ENCODE measurements at places on chromosomes 2 and 18. TPM values are rescaled to one million over a fixed set of nuclear protein-coding genes. Genes with fewer than 3 reads are reported as not detected.
A peak's percentile ranks its signal among the peaks of the same experiment; 100 is the strongest.

- DNase-seq, result no peak
Observed at GRCh38 chr2:148817210-148817708, 57.8 kb upstream of the KIF5C start.

DNA sequence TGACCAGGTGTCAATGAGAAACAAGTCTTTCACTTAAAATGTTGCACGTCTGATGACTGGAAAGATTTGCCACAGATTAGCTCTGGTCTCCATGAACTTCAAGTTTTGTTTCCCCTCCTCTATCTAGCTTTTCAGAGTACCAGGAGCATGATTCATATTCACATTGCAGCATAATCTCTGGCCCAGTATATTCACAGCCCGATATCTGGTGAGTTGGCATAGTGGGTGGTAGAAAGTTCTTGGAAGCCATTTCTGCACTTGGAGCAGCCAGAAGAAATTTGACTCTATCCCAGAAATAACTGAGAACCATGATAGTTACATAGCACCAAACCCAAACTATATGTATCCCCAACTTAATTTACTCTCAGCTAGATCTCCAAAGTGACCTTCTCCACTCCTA, 503.9 kb downstream of the PID1 start:
- DNase-seq, result no peak

GRCh38 chr2:119260646-119261492, 37.2 kb downstream of the STEAP3 start:
- no peak for DNase-seq

- no peak for DNase-seq
Observed at GRCh38 chr2:237557633-237558015, 8.8 kb upstream of the PRLH start.

GRCh38 chr2:189836644-189837043, 52.4 kb downstream of the PMS1 start:
- DNase-seq, result peak; percentile 11

DNA sequence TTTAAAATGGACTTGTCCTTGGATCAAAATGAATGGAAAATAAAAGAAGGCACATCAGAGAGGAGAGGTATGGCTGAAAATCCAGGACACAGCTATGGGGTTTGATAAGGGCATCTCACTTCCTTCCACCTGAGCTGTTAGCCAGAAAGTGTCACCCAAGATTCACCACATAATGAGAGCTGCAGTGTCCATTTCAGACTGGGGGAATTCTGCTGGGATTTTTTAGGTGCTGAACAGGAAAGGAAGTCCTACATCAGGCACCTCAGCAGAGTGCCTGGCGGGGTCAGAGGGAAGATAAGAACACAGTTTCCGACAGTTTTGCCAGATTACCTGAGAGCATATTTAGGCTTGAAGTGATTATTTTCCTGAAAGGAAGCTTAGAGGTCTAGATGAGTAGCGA, 187.6 kb upstream of the HNMT start:
- DNase-seq, result no peak

DNA sequence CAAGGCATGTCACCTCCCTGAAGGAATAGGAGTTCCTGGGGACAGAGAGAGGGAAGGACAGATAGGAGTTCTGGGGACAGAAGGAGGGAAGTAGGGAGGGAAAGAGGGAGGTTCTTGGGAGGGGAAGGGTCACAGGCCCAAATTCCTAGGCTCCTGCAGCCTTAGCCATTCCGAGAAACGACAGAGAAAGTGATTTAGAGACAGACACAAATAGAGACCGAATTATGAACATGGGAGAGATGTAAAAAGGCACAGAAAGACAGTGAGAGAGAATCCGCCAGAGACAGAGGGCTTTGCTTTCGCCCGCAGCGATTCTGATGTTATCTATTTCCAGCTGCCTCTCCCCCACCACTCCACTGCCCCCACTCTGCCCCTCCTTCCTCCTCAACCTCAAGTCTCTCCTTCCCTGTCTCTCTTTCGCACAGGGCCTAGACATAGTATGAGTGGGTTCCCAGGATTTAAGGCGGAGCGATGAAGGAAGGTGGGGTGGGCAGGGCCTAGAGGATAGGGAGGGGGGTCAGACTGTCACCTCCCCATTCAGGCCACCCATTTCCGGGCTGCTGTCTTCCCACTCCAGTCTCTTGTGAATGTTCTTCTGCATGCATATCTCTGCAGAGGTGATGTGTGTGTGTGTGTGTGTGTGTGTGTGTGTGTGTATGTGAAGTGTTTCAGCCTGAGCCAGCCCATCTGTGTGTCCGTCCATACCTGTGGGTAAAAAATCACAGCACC, 3.3 kb upstream of the WNT6 start:
- DNase-seq, result no peak

GKN1 gene
- not detected for polyA plus RNA-seq

DNA sequence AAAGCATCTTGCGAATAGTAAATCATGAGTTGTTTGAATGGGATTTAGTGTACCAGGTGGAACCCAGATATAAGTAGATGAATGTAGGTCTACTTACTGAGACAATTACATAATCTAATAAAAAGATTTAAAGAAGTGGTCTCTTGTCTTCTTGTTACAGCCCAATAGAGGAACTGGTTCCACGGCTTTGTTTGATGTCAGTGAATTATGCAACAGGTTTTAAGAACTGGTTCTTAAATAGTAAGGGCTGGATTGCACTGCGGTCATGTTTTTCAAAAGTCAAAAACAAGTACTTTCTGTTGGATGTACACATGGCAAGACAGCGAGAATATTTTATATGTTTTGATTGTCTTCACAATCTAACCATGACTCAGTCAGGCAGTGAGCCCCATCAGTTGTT, 15.4 kb upstream of the SLC9A2 start:
- DNase-seq, result no peak

TUBA3E gene
- polyA plus RNA-seq, result not detected

CAVIN2 gene
- polyA plus RNA-seq, result 106 TPM

CRYBA2 gene
- polyA plus RNA-seq, result not detected

DNA sequence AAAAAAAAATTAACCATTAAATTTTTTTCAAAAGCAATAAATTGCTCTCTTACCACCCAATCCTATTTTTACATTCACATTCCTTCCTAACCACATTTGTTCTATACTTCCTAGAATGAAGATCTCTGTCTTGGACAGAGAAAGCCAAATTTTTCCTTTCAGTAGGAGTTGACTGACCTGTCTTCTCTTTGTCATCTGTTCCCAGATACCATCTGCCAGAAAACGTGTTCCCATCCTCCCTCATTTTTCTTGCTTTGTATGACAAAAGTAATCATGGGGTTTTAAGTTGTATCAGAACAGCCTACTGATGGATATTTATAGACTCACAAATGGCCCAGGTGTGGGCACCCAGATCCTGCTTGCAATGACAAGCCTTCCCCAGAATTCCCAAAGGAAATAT, 182.1 kb downstream of the CYP26B1 start:
- no peak for DNase-seq

DNA sequence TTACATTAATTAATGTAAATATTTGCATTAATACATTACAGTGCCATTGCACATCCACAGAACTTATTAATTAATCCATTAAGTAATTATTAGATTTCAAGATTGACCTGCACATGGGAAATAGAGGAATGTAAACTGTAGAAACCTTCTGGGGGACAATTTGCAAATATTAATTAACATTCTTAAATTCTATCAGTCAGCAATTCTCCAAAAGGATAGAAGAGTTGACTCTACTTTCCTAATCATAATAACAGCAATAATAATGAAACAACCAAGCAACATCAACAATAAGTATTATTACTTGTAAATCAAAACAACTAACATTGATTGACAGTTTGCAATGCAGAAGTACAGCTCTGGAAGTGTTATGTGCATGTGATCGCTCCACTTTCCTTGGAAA, 281.6 kb upstream of the CRIM1 start:
- no peak for DNase-seq

DNA sequence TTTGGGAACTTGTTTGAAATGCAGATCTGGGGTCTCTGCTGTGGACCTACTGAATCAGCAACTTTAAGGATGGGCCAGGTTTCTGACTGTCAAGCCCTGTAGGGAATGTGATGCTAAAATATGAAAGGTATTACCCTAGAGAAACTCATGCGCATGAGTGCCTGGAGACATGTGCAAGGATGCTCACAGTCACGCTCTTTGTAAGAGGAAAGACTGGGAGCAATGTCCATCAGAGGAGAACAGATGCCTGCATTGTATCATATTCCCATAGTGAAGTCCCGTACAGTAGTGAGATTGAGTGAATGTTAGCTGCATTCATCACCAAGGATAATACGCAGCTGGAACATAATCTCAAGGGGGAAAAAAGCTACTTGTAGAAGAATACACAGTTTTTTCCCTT, 14.1 kb downstream of the ZNF407 start:
- no peak for DNase-seq

ZNF514 gene
- polyA plus RNA-seq, result 35.1 TPM

- no peak for DNase-seq
Observed at GRCh38 chr2:162025121-162025911, 48.7 kb downstream of the DPP4 start.

DNA sequence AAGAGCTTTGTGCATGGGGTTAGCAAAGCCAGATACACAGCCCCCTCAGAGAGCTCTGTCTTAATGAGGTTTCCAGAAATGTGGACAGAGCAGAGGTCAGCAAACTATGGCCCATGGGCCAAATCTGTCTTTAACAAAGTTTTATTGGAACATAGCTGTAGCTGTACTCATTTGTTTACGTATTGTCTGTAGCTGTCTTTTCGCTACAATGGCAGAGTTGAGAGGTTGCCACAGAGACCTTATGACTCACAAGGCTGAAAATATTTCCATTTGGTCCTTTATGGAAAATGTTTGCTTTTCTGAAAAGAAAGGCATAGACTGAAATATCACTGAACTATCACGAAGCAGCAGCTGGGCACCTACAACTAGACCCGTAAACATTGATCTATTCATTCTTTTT, 841.8 kb downstream of the SLC4A3 start:
- no peak for DNase-seq

Data from right lung (tissue), 10 donors.